ENCODE measurements at places on chromosomes 3 and 15.
A peak's percentile ranks its signal among the peaks of the same experiment; 100 is the strongest.

- no peak for DNase-seq
Measured at GRCh38 chr15:47620960-47621681, 96.2 kb upstream of the SEMA6D start.

DNA sequence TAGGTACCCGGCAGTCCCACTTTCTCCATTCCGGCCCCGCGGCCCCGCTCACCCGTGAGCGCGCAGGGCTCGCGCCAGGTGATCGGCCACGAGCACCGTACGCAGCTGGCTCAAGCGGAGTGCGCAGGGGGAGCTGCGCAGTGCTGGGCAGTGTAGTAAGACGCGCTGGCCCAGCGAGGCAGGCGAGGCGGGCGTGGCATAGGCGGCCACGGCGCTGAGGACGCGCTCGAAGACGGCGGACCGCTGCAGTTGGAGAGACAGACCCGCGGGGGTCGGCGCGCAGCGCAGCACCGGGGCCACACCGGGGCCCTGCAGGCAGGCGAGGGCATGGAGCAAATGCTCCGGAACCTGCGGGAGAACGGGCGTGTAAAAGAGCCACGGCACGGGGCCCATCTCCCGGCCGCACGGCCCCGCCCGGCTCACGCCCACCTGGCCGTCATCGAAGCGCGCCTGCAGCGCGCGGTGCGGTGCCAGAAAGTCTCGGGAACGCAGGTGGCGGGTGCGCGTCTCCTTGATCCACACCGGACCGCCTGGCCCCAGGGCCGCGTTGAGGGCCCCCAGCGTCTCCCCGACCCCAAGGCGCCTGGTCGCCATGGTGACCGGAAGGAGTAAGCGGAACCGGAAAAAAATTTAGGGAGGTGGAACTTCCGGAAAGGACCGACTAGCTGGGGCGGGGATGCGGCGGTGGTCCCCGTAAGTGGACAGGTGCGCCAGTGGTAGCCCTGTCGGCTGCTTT, at the start of gene DALRD3:
Gene DALRD3, minus strand, starts transcription at position 610 of the 736 bp plus-strand sequence. Its CDS starts 16 bp downstream, at position 594.
- DNase-seq: no peak

DNA sequence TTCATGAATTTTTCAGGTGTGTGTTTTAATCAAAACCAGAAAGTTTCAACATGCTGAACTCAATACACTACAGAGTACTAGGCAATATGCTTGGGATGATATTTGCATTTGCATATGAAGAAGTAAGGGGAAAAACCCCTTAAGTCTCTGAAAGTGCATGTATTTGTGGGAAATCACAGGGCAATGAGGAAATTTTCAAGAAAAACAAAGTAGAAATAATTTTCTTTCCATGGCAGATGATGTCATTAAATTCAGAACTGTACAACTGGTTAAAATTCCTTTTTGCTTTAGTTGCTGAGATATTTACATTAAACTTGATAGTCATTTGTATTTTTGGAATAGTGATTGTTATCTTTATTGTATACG, 294.0 kb upstream of the TBC1D5 start:
- DNase-seq: no peak

GRCh38 chr15:97248376-97248775, 712.1 kb upstream of the ARRDC4 start:
- no peak for DNase-seq

- DNase-seq: no peak
Measured at GRCh38 chr15:72766780-72767179, 16.8 kb downstream of the ADPGK start.

GRCh38 chr3:48997102-48997635, 7.1 kb downstream of the P4HTM start:
- no peak for DNase-seq

GRCh38 chr3:123789760-123790159, 94.4 kb downstream of the MYLK start:
- DNase-seq: no peak

GRCh38 chr3:48855681-48856447, 8.2 kb upstream of the PRKAR2A start:
- DNase-seq: peak; percentile 14

GRCh38 chr3:123644358-123644757, 59.5 kb upstream of the HACD2 start:
- DNase-seq: no peak

Data from renal cortex interstitium (tissue), 15 donors.